ENCODE measurements at places on chromosomes 16 and 17. TPM values are rescaled to one million over a fixed set of nuclear protein-coding genes. Genes with fewer than 3 reads are reported as not detected.

The ADAMTS18 gene
- total RNA-seq, result not detected

The CCDC154 gene
- 0.12 TPM for total RNA-seq

The OTOP2 gene
- 0.36 TPM for total RNA-seq

The SERPINF2 gene
- total RNA-seq, result 2.7 TPM

The HOXB2 gene
- 14.1 TPM for total RNA-seq

The SALL1 gene
- not detected for total RNA-seq

The PRSS27 gene
- total RNA-seq, result 191 TPM
